ENCODE measurements at places on chromosomes 11 and 22.

- DNase-seq, result no peak
Observed at GRCh38 chr11:117492578-117493251, 165.1 kb downstream of the CEP164 start.

DNA sequence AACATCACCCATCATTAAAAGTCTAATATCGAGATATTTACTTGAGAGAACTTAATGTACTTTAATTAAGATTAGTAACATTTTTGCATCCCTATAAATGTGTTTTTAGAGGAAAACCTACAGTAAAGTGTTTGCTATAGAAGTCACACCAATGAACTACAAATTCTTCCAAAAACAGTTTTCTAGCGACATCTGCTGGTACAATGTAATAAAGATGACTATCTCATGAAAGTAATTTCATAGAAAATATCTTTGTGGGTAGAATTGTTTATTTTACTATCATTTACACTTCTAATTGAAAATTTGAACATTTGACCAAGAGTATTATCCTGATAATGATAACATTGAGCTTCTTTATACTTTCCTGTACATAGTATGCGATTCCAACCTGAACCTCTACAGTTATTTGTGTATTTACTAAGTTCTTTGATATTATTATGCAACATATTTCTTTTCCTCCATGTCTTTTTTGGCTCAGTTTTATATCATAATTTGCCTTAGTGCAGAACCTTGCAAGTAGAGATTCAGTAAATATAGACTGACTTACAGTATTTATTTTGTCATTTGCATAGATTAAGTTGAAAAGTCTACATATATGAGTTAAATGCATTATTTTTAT, 252.7 kb downstream of the TMEM135 start:
- DNase-seq, result no peak

DNA sequence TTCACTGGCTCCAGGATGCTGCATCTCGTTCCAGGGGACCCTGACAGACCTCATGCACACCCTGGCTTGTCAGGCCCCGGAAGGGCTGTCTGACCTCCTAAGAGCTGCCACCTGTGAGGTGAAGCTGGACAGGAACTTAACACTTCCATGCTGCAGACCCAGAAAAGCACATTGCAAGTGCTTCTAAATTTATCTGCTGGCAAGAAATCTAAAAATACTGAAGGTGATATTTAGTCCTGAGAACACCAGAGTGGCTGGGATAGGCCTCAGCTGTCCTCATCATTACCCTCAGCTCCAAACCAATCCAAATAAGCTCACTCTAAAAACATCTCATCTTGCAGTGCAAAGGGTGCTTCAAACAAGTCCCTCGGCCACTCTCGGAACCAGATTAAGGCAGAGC, 46.7 kb downstream of the ABTB2 start:
- DNase-seq, result no peak

- no peak for DNase-seq
Observed at GRCh38 chr11:93497596-93497995, 45.6 kb downstream of the SMCO4 start.

GRCh38 chr11:124724979-124725718, 14.6 kb upstream of the NRGN start:
- DNase-seq, result no peak

- no peak for DNase-seq
Observed at GRCh38 chr11:108037636-108038035, 28.9 kb downstream of the CUL5 start.

- no peak for DNase-seq
Observed at GRCh38 chr11:131172011-131172410, 198.4 kb upstream of the NTM start.

DNA sequence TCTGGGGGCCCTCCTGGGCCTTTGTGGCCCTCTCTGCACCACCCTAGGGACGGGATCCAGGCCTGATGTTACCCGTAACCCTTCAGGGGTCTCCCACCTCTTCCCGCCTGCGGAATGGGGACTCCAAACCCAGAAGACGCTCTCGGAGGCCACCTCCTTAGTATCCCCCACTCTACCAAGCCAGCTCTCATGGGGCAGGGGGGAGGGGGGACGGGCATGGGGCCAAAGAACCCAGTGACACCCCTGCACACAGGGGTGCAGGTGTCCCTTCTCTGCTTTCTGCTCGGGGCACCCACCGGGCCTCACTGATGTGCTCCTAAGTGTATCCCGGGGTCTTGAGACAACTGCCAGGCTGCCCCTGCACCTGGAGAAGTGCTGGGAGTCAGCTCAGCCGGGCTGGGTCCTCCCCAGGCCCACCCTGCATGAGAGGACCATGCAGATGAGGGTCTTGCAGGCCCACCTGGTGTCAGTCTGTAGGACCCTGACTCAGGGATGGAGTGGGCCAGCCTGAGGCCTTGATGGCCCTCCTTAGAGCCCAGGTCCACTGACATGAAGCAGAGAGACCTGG, 176.9 kb downstream of the IGLL1 start:
- no peak for DNase-seq

- no peak for DNase-seq
Observed at GRCh38 chr11:102932678-102933077, 22.9 kb downstream of the MMP13 start.

DNA sequence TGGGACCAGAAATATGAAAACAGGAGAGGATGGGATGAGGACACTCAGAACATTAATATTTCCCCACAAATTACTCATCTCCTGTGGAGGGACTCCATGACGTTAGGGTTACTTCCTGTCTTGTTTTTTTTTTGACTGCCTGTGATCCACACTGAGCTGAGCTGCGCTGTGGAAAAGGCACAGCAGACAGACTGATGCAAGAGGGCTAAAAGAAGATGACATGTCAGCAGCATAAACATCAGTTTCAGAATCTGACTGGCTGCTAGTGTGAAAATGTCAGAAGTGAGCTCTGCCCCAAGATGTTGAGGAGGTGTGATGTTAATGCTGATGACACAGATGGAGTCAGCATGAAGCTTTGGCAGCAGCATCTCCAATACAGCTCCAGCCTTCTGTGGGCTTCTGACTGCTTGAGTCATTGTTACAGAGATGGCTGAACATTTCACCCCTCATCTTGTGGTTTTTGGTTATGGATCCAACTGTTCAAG, 286.8 kb downstream of the BLID start:
- no peak for DNase-seq

- DNase-seq, result no peak
Observed at GRCh38 chr11:134609361-134610115, 197.5 kb upstream of the B3GAT1 start.

DNA sequence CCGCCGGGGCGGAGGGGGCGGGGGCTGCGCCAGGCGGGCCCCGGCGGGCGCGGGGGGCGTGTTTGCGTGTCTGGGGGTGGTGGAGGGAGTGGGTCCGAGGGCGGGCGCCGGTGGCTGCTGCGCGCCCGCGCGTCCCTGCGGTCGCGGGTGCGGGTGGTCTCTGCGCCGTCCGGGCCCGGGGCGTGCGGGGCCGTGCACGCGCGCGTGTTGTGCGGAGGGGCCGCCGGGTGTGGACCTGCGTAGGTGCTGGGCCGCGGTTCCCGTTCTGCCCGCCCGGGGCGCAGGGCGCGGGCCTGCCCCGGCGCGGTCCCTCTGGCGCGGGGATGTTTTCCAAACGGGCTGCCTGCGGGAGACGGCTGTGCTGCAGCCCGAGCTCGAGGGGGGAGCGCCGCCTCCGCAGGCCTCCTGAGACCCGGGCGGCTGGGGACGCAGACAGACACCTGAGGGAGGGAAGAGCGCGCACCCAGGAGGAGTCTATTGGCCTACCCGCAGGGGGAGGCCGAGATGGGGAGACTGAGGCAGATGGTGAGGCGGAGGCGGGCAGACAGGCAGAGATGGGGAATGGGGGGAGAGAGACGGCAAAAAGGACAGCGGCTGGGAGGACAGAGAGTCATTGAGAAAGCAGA, 442 bp downstream of the PELI3 start:
- DNase-seq, result no peak

DNA sequence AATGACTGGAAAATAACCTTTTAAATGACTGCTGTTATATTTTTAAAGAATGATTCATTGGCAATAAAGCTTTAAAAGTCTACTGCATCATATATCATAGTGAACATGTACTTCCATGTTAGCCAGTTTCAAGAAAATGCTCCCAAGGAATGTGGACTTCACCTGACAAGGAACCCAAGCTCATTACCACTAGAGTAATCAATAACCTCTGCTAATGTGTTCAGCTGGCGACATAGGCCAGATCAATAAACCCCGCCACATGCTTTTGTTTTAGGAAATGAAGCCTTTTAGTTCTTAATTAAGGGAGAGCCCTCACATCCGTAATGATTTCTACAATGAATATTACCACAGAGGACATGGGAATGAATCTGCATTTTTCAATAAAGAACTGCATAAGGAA, 1219.9 kb upstream of the CNTN5 start:
- DNase-seq, result no peak

DNA sequence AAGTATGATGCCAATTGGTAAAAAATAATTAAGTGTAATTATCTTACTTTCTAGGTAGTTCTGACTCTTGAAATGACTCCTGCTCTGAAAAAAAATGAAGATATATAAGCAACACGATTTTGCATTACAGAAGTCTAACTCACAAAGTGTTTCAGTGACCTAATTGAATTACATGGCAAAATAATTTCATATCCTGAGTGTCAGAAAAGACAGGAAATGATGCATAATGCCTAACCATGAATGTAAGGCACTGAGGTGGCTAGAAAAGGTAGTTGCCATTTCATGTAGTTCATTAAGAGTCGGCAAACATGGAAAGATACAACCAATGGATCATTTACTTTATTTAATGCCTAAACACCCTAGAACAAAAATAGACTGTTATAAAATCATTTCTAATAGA, 113.5 kb downstream of the GUCY1A2 start:
- no peak for DNase-seq

DNA sequence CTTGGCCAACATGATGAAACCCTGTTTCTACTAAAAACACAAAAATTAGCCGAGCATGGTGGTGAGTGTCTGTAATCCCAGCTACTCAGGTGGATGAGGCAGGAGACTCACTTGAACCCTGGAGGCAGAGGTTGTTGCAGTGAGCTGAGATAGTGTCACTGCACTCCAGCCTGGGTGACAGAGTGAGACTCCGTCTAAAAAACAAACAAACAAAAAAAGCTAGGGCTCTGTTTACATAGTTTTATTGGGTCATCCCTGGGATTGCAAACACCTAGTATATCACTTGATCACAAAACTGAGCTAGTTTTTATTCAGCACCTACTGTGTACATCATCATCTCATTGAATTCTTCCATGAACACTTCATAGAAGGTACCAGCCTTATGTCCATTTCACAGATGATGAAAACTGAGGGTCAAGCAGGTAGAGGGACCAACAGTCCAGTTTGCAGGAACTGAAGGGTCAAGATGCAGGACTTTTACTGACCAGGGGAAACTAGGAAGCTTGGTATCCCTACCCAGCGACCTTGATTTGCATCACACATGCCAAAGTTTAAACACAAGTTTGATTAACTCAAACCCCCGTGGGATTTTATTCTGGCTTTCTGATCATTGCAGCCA, 9.2 kb upstream of the MRTFA start:
- DNase-seq, result no peak

GRCh38 chr11:6735306-6735705, 36.5 kb downstream of the OR2AG2 start:
- no peak for DNase-seq

DNA sequence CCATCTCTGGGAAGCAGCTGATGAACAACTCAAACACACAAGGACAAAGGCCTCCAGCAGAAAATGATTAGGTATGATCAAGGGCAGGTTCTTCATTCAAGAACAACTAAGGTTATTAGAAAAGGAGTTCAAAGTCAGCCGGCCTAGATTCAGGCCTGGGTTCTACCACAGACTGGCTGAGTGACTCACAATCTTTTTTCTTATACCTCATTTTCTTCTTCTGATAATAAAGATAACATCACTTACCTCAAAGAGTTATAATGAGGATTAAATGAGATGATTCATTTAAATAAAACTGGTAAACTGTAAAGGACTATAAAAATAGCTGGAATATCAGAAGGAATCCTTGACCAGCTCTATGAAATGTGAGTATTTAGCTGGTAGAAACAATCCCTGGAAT, 49.3 kb upstream of the PPP2R1B start:
- DNase-seq, result no peak

- no peak for DNase-seq
Observed at GRCh38 chr11:37905707-37906417, 1307.8 kb upstream of the RAG2 start.

DNA sequence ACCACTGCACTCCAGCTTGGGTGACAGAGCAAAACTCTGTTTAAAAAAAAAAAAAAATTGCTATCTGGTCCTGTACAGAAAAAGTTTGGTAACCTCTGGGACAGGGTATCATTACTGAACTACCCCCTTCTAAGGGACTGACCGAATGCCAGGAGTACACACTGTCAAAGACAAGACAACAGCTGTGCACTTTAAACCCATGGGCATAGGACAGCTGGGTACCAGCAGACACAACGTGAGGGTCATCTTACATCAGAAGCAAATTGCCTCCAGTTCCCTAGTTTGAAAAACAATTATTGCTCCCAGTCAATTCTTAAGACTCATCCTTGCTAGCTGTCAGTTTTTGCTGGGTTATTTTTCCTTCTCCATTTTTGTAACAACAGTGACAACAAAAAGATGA, 17.8 kb downstream of the CD59 start:
- no peak for DNase-seq

- DNase-seq, result no peak
Observed at GRCh38 chr11:96905143-96905542, 515.3 kb downstream of the JRKL start.

DNA sequence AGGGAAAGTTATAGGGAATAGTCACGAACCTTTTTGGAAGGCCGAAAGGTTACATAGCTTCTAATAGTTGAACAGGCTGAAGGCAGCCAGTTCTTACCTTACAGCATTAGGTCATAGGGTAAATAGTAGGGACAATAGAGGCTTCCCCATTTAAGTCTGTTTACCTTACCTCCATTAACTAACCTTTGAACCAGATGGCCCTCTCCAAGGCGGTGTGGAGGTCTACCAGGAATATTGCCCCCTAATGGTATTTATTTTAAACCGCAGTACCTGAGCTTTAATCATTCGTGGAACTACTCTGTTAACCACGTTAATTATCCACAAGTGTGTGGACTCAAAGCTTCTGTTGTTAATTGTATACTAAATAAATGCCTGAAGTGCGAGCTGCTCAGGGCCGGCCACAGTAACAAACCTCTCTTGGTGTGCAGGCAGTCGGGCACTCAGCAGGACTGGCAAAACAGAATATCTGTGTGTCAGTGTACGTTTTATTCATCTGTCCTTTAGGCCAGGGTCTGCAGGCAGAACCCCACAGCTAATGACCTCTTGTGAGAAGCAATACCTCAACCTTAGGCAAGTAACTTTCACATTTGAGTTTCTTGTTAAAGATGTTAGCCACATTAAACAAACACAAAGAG, 81.7 kb downstream of the PRCP start:
- no peak for DNase-seq

Data from activated CD4-positive, alpha-beta T cell treated with anti-CD3 and anti-CD28 coated beads for 24 hours (primary cell).